H54 (cell line): ENCODE measurements at places on chromosomes 7 and 10.

GRCh38 chr10:92849234-92849525 lies 860 bp downstream of the EXOC6 start:
- DNase-seq, result no peak

DNA sequence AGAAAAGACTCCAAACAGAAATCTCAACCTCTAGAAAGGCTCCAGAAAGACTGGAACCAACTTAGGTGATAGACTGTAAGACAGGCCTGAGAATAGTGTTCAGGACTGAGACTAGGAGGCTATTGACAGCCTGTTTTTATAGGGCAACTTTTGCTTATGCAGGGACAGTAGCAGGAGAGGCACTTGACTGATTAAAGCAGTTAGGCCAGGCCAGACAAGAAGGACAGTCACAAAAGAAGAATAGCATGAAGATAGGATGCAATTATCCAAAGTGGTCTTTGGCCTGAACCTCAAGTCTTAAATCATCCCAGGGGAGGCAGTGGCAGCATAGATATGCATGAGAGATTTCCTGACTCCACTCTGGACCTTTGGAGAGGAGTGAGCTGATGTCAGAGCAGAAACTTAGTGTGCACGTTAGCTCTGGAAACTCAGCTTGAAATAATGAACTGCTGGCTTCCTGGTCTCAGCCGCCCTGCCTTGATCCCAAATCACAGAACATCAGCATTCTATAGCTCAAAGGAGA lies 290.6 kb downstream of the SORCS3 start:
- no peak for DNase-seq

DNA sequence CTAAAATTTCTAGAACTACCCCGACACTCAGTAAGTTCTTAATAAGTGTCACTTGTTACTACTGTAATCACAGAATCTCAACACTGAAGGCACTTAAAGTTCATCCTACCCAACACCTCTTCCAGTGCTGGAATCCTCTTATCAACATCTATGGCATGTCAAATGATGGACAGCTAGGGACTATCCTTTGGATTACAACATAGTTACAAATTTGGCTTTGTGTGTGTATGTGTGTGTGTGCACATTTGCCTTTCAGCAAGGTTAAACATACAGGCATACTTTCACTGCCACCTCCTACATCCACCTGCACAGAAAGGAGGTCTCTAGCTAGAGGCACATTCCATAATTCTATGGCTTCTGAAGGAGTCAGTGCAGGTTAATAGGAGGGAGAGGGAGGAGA lies 25.8 kb downstream of the PTTG1IP2 start:
- no peak for DNase-seq

DNA sequence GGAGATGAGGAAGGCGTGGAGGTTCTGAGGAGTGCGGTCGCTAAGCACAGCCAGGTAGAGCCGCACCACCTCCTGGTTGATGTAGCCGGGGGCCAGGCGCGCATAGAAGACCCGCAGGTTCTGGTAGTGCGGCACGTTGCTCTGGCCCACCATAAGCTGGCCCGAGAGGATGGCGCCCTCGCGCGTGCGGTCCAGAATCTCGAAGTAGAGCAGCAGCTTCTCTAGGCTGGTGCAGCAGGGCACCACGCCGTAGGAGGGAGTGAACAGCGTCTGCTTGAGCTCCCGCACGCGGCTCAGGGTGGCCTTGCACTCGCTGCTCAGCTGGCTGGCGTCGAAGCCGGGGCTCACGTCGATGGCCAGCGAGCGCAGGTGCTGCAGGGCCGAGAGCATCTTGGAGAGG lies 77.8 kb upstream of the TNRC18 start:
- DNase-seq, result no peak

DNA sequence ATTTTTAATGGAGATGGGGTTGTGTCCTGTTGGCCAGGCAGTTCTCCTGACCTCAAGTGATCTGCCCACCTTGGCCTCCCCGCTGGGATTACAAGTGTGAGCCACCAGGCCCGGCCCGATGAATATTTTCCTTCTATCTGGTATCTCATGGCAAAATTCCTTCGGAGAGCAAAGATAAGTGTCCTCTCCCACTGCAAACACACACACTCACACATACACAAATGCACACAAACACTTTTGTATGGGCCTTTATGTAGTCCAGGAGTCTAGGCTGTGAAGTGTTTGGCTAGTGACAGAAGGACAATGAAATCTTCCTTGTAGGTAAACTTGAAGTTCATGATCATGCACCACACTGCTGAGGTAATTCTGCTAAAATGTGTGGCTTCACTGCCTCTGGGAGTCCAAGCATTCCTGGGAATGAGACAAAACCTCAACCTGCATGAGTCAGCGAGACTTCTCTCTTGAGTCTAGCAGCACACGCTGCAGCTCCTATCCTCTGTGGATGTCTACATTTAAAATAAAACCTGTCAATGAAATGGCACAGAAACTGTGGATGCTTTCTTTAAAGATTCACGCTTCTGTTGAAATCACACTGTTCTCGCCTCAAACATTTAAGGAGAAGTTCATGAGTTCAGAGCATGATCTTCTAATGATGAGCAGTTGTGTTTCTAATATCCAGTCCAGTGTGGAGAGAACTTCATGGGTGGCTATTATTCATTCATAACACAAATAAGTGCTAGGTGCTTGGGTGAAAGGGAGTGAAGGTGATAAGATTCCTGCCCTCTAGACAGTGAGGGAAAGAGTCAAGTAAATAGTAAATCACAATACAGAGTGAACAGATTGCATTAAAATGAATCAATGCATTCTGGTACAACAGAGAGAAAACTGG lies 96.5 kb downstream of the NRP1 start:
- peak; percentile 62 for DNase-seq
